ENCODE measurements at places on chromosomes 1 and 21.

- DNase-seq = no peak
Measured at GRCh38 chr1:11157394-11157793, 31.8 kb upstream of the ANGPTL7 start.

- DNase-seq = no peak
Measured at GRCh38 chr1:2316451-2316961, 74.8 kb downstream of the MORN1 start.

- peak; percentile 63 for DNase-seq
Measured at GRCh38 chr1:101357444-101357986, 120.7 kb downstream of the S1PR1 start.

- DNase-seq = no peak
Measured at GRCh38 chr21:35156293-35157278, 107.5 kb upstream of the RUNX1 start.

DNA sequence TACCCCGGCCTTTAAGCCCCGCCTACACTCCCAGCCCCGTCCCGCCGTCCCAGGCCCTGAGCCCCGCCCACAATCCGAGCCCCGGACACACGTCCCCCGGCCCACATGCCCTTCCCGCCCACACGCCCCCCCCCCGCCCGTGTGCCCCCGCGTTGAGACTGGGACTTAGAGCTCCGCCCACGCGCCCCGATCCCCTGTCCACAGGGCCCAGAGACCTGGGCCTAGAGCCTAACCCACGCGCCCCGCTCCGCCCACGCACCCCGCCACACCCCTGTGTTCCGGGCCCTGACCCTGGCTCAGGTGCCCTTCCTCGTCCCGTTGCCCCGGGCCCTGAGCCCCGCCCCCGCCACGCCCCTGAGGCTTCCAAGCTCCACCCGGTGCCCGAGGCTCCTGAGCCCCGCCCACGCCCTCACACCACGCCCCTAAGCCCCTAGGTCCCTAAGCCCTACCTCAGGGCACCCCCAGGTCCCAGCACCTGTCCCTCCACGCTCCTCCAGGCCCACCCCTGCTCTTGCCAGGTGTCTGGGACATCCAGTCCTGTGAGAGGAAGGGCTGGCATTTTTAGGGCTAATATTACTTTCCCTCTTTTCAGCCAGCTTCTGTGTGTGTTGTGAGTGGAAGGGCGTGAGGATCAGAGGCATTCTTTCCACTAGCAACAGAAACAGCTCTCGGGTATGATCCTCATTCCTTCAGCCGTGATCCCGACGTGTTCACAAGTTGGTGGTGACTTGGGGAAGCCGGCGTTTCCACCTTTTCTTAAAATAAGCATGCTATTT is 552 bp upstream of the GPR157 start:
- DNase-seq = no peak

DNA sequence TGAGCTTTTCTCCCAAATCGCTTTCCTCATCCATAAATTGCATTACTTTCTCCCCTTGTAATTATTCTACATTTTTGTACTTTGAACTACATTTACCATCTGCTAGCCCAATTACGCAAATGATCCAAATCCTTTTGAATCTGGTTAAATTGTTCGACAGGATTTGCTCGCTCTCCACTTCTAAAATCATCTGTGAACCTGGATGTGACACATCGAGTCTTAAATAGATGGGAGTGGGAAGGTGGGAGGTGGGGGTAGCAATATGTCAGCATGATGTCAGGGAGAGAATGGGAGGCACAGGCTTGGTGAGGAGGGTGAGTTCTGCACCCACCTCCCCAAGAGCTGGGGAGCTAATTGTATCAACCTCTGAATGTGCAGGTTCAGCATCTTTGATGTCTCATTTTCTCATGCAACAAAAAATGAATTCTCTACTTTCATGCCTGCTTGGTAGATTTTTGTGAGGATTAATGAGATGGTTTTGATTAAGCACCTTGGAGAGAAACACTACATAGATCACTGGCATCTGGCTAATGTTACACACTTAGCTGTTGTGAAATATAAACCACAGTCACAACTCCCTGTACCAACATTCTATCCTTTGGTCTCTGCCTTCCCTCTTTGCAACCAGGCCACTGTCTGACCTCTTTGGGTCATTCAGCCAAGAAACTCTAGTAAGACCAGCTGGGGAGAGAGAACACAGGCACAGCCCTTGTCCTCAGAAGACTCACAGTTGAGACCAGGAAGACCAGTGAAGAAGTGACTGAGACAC is 165.1 kb downstream of the DAB1 start:
- DNase-seq = no peak

DNA sequence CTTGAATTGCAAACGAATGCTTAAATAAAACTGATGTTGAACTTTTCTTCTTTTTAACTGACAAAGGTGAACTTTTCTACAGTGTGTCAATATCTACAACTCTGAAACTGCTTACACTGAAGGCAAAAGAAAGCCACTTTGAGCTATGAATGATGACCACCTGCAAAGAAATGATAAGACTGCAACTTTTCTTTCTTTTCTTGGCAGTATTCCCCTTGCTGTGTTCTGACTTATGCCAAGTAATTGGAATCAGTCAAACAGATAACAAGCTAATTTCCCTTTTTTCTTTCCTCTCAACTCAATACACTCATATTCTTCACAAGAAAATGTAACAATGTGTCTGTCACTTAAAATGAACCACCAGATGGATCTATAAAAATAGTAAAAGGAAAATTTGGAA is 588.1 kb upstream of the BRINP3 start:
- no peak for DNase-seq

- no peak for DNase-seq
Measured at GRCh38 chr21:44708213-44708865, 3.0 kb downstream of the TSPEAR start.

DNA sequence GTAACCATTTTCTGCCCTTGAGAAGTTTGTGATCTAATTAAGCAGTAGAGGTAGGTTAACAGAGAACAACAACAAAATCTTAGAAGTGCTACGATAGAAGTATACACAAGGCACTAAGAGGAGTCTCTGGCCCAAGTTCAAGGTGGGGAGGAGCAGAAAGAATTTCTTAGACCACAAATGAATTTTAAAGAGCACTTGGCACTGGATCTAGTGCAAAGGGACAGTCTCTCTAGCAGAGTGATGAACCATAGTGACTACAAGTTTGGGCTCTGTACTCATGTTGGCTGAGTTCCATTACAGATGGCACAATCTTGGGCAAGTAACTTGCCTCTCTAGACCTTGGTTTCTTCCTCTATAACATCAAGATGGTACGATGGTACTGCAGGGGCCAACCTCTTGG is 33.3 kb upstream of the PIGC start:
- no peak for DNase-seq

GRCh38 chr1:218330043-218330623 is 15.0 kb upstream of the TGFB2 start:
- DNase-seq = no peak

- DNase-seq = no peak
Measured at GRCh38 chr1:178970184-178970583, 55.5 kb upstream of the FAM20B start.

GRCh38 chr1:86382878-86383277 is 13.2 kb downstream of the ODF2L start:
- no peak for DNase-seq

- no peak for DNase-seq
Measured at GRCh38 chr21:38999161-38999560, 184.1 kb downstream of the PSMG1 start.

- no peak for DNase-seq
Measured at GRCh38 chr1:109216662-109217061, 2.9 kb downstream of the SARS1 start.

DNA sequence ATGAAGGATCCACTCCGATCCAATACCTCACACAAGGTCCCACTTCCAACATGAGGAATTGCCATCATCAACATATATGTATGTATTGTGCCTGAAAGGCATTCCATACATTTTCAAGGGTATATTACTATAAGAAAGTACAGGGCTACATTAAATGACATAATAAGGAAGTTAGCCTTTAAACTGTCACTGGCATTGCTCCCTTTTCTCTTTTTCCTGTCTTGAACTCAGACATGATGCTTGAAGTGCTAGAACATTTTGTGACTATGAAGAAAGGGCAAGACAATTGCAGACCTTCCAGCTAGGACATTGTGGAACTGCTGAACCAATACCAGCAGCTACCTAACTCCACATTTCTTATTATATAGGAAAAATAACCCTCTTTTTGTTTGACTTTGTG is 2.9 kb upstream of the TSPAN2 start:
- no peak for DNase-seq

GRCh38 chr1:11906870-11907269 is 19.4 kb downstream of the KIAA2013 start:
- DNase-seq = no peak

- DNase-seq = no peak
Measured at GRCh38 chr1:166129006-166129405, 37.8 kb downstream of the FAM78B start.

DNA sequence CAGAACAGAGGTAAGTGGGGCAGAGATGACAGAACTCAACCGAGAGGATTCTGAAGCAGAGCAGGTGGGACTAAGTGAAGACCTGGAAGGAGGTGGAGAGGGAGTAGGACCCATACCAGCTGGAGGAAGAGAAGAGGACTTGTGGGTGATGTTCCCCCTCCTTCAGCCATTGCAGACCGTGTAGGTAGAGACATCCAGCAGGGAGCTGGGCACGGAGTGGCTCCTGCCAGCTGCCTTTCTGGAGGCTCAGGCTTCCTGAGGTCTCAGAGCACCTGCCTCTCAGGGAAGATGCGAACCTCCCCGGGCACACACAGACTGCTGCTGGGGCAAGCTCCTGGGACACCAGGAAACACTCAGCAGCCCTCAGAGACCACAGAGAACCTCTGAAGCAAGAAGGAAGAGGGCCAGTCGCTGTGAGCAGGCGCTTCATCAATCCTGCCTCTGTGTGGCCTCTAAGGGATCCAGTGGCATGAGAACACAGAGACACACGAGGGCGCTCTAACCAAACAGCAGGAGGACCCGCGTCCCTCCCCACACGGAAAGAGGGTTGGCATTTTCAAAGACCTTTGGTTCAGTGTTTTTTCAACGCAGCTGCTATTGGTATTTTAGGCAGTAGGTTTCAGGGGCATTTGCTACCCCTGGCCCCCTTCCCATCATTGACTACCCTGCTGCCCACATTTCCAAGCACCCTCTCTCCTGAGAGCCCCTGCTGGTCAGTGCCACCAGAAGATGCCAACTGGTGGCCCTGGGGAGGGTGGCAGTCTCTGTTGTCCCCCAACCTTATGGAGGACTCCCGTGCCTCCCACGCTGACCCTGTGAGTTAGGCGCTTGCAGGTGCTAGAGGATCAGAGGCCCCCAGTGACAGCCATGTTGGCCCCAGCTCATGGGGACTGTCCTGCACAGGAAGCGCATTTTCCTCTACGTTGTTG is 89.6 kb upstream of the EDN2 start:
- DNase-seq = peak; percentile 97

DNA sequence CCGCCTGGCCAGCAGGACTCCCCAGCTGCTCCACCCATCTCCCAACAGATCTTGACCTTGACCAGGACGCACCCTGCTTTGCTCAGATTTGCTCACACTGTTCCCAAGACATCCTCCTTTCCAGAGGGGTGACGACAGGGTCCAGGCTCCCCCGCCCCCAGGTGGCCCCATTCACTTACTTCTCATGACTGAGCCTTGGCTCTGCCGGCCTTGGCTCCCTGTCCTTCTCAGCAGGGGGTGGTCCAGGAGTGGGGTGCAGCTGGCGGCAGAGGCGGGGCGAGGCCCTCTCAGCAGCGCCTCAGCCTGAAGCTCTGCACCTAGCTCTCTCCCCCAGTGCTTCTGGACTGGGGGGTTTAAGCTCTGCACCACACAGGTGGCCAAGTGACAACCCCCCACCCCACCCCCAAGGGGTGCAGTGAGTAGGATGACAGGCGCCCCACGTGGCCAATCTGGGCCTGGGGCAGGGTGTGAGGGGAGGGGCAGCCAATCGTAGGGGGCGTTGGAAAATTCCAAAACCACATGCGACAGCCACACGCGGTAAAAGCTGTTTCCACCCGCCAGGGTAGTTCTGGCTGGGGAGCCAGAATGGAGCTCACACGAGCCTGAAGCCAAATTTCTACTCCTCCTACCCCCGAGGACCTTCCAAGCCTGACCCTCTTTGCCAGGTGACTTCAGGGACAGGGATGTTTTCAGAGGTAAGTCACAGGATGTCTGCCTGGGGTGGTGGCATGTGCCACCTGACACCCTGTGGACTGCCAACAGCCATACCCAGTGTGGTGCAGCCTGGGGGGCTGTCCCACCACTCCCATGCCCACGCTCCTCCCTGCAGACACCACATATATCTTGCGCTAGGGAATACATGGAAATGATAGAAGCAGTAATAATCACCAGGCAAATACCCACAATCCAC is 5.6 kb downstream of the RORC start:
- DNase-seq = no peak

Data from NCI-H2107 (cell line).